ENCODE measurements at places on chromosomes 4 and X.

DNA sequence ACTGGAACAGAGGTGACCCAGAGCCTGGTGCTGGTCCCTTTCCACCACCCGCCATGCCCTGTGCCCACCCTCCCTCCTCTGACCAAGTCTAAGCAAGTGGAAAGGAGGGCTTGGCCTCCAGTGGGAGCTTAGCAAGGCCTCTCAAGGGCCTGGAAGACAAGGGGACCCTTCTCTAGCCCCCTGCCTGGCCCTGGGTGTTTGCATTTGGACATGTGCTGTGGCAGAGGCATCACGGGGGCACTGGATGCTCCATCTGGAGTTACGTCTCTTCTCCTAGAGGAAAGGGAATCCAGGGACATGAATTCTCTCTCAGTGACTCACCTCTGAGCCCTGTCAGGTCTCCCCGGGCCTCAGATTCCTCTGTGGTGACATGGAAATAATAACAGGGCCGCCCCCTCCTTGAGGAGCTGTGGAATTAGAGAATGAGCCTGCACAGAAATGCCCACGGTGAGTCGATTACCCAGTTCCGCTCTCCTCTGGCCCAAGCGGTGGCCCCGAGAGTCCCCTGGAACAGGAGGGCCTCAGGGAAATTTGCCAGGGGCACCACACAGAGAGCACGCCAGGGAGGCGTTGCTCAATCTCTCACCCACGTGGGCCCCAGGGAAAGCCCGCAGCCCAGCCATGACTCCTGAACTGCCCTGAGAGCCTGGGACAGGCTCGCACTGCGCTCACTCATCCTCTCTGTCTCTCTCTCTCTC is 189.6 kb downstream of the BCOR start:
- no peak for DNase-seq

DNA sequence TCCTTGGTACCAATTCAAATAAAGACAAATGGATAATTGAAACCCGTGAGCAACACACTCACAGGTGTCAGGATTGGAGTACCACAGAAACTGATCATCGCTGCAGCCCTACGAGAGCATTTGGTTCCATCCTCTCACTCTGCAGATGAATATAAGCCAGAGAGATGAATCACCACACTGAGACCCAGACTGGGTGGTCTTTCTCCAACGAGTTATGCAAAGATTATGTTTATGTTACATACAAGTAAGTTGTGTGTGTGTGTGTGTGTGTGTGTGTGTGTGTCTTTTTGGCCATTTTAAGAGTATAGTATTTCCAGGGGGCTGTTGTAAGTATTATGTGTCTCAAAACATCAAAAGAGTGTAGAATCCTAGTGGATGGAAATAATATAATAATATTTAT is 329.5 kb upstream of the ZFP42 start:
- no peak for DNase-seq

DNA sequence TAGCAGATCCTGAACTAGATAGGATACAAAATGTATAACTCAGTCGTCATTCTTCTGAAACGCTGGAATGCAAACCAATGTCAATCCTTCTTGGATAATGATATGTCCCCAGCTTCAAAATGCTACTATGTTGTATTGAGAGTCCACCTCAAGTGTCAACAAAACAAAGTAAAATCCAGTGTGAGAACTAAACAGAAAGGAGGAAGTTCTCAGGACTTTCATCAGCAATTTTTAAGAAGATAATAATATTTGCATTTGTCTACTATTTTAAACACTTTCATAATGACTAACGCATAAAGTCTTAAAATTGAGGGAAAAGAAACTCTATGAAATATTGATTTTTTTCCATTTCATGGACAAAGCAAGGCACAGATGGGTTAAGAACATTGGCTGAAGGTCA is 36.3 kb downstream of the SOD3 start:
- no peak for DNase-seq

DNA sequence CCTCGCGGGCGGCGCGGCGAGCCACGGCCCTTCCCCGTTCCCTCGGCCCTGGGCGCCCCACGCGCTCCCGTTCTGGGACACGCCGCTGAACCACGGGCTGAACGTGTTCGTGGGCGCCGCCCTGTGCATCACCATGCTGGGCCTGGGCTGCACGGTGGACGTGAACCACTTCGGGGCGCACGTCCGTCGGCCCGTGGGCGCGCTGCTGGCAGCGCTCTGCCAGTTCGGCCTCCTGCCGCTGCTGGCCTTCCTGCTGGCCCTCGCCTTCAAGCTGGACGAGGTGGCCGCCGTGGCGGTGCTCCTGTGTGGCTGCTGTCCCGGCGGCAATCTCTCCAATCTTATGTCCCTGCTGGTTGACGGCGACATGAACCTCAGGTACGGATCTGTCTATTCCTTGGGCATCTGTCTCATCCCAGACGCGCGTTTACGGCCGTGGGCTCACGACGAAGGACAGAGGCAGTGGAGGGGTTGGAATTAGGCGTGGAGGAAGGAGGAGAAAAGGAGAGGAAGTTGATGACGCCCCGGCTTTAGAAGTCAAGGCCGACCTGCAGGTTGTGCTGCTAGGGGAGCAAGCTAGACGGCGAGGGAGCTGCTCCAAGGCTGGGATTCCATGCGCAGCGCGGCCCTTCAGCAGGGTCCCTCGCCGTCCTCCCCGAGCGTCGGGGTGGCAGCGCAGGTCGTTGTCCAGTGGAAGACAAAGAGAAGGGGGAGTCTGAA is 792 bp downstream of the SLC10A4 start:
- no peak for DNase-seq

DNA sequence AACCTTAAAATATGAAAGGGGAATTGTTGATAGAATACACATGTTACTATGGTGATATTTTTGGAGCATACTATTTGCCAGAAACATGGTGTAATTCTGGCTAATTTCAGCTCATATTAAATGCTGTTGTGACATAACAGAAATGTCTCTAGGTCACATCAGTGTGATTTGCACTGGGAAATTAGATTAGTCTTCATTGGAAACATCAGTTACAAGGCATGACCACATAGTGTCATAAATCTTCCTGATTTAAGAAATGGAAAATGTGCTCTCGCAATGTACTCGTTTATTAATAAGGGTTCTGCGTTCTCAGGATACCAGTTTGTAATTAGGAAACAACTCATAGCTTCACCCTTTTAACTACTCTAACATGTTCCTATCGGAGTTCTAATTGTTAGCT is 72.9 kb upstream of the GYPA start:
- no peak for DNase-seq

- no peak for DNase-seq
These were observed 30.5 kb downstream of the FGF2 start for GRCh38 chr4:122857160-122857559.

DNA sequence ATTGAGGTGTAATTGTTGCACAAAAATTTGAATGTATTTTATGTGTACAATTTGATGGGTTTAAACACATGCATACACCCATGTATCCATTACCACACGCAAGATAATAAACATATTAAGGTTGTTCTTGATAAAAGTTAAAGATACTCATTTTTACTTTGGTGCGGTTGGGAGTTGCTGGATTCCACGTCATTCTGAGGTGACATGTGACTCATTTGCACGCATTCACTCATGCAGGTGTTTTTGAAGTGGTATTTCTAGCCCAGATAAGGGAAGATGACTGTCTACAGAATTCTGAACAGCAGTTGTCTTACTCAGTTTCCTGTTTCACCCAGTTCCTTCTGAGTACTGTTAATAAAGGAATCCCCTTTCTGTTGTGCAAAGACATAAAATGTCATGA is 142.0 kb downstream of the RTL3 start:
- peak; percentile 21 for DNase-seq

DNA sequence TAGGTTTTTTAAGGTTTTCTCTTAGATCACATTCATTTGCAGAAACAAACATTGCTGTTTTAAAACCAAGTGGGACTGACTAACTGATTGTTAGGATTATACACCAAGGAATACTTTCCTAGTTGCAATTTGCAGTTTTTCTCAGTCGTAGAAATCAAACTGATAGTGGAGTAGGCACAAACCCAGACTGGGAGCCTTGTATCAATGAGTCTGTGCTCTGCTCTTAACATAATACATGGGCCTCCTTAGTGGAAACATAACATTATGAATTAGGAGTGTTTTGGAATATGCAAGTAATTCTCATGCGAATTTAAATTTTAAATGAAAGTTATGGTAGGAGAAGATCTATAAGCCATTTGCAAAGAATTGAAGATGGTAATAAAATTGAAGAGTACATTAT is 223.5 kb downstream of the CLCN4 start:
- no peak for DNase-seq

Data from stimulated activated CD8-positive, alpha-beta memory T cell treated with anti-CD3 and anti-CD28 coated beads, Interleukin-4, amount 100 ng/mL, for 1 hour (primary cell).